ENCODE measurements at places on chromosomes 2 and 18.

DNA sequence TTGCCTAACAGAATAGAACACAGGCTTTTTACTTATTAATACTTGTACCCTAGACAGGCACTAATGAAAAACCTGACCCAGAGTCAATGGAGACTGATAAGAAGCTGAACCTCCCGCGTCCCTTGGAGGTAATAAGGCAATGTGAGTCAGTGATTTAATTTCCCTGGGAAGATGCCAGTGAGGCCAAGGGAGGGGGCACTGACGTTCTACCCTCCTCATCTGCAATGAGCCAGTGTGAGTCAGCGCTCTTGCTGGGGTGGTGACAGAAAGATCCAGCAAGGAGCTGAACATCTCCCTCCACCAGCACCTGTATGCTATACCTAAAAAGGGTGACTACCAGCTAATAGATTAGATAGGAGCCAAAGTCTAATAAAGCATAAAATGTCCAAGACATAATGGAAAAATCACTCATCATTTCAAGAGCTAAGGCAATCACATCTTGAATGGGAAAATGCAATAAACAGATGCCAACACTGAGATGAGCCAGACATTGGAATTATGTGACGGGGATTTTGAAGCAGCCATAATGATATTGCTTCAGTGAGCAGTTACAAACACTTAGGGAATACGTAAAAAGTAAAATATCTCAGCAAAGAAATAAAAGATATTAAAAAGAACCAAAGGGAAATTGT, 116.9 kb downstream of the TPGS2 start:
- DNase-seq = peak; percentile 64

- DNase-seq = peak; percentile 67
These were observed 36.3 kb downstream of the MOGAT1 start for GRCh38 chr2:222707689-222708273.

DNA sequence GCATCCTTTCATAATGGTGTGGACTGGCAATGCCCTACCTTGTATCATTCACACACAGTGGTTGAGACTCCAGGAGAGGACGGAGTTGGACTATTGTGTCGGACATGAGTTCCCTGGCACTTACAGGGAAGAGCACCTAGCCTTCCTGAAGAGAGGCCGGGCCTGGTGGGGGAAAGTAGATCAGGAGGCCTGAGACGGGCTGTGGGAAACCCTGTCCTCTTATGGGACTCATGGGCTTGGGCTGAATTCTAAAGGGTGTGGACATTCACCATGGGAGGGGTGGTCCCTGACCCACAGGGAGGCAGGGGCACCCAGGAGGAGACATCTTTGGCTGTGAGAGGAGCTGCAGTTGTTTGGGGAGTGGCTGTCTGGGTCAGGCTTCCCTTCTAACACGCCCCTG, 286.5 kb downstream of the PHLPP1 start:
- no peak for DNase-seq

DNA sequence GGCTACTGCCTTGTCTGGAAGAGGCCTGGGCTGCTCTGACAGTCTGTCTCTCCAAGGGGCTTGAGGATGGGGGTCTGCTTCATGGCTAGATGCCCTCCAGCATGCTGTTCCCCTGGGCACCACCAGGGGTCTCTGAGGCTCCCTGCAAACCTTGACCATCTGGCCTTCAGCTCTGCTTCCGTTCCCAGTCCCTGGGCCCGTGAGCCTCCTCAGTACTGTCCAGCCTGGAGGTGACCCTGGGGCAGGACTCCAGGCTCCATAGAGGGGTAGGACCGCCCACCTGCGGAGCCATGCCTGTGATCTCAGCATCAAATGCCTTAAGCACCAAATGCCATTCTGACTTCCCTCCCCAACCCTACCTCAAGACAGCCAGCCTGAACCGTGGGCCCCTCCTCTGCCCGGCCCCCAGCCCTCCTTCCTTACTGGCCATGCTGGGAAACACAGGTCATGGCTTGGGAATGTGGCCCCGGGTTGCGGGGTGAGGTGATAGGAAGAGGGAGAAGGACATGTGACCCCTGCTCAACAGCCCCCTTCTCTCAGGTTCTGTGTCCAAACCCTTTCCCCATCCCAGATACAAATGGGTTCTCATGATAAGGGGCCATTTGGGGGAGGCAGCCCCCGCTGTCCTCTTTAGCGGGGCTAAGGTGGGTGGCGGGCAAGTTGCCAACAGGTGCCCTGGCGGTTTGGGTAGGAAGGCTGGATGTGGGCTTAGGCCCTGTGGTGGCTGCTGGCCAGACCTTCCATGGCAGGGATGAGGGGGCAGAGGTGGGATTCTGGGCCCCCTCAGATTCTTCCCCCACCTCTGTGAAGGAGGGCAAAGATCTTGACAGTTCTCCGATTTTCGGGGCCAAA, 25.0 kb downstream of the SPEG start:
- no peak for DNase-seq

DNA sequence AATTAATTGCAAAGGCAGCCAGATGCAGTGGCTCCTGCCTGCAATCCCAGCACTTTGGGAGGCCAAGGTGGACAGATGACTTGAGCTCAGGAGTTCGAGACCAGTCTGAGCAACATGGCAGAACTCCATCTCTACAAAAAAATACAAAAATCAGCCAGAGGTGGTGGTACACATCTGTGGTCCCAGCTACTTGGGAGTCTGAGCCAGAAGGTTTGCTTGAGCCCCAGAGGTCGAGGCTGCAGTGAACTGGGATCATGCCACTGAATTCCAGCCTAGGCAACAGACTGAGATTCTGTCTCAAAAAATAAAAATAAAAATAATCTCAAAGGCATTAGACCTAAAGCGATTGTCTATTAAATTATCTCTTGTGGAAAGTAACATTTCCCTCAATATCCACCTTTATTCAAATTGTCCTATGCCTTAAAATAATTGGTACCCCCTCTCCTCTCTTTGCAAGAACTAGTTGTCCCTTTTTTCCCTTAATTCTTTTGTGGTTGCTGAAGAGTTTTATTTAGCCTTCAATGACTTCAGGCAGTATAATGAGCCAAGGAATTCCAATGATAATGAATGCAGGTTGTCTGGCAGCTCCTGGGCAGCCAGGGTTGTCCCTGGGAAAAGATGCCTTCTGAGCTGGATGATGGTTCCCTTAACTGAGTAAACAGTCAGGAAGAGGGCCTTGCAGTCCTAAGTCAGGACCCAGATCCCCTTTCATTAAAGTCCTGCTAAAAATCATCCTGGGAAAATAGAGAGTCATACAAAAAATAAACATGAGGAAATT, 32.2 kb downstream of the GPR75 start:
- no peak for DNase-seq

GRCh38 chr2:20617892-20618467, 32.9 kb downstream of the HS1BP3 start:
- peak; percentile 87 for DNase-seq

- DNase-seq = no peak
These were observed 69.0 kb downstream of the RAB3GAP1 start for GRCh38 chr2:135121016-135121657.

- no peak for DNase-seq
These were observed 149.2 kb downstream of the FAM210A start for GRCh38 chr18:13577091-13577697.

DNA sequence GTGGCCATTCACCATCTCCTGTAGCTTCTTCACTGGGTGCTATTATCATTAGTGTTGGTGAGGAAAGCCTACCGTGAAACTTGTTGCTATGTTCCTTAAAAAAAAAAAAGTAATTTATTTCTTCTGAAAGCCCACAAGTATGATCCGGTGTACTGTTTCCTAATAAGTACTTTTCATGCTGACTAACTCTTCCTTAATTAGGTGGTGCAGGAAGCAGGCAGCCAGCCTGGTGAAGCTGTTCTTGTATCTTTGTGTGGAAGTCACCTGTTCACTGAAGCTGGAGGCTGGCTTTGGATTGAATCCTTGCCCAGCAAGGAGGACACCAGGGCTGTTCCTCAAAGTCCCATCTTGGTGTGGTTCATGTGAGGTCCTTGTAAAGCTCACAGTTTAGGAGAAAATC, 321.7 kb upstream of the THSD7B start:
- no peak for DNase-seq

DNA sequence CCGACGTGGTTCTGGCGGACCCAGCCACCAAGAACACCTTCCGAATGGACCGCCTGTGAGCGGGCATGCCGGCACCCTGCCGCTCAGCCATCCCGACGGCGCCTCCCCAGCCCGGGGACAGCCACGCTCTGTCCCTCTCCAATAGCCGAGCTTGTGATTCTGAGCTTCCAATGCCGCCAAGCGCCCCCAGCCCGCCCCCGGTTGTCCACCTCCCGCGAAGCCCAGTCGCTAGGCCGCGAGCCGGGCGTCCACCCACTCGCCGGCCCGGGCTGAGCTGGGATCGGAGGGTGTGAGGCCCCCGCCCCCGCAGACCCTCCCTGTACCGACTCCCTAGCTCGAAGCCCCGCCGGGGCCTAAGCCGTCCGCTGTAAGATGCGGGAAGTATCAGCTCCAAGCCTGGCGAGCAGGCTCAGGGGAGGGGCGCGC, 1195.1 kb upstream of the CHAC2 start:
- no peak for DNase-seq

Data from HS-5 (cell line).